ENCODE measurements at places on chromosomes 2 and 18.

- DNase-seq, result no peak
Measured at GRCh38 chr18:616380-616995, 19.7 kb downstream of the CLUL1 start.

DNA sequence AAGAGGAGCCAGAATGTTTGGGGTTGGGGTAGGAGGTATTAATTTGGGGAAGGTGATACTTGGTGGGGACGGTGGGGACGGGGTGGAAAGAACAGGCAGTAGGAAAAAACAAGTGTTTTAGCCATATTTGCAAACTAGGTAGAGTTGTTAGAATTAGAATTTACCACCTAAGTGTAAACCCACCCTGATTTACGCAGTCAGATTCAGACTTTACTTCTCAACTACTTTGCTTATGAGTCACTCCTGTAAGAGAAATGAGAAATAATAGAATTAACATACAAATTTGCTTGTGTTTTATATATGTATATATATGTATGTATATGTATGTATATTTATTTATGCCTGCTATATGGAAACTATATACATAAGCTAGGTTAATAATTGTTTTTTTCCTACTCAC lies 1168.2 kb upstream of the ZEB2 start:
- DNase-seq, result no peak

DNA sequence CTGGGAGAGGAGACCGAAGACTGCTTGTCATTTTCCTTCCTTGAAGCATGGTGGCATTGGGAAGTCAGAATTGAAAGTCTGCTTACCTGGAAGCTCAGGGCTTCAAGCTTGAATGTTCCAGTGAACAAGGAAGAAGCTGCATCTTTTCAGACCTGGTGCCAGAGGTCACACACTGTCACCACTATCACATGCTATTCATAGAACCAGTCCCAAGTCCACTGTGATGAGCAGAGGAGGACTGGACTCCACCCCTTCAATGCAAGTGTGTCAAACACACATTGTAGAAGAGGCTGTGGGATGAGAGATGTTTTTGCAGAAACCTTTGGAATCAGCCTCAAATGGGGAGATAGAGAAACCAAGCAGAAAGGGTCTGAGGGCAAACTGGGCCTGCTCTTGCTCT lies 81.4 kb downstream of the LYPD1 start:
- no peak for DNase-seq

- DNase-seq, result no peak
Measured at GRCh38 chr2:203804764-203805485, 62.6 kb upstream of the CTLA4 start.

DNA sequence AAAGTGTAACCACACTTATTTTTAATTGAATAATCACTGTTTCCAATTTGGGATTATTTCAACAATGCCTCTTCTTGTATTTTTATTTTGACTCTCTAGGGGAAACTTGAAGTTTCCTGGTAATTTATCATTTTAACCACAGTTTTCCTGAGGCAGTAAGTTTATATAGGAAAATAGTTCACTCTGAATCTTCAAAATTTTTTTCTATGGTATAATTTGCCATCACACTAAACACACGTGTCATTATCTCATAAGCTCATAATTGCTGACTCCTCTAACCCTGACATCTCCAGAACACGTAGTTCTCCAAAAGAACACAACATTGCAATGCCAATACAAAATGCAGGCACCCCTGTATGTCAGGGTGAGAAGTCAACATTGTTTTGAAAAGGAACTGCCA lies 102.2 kb upstream of the FZD7 start:
- no peak for DNase-seq

DNA sequence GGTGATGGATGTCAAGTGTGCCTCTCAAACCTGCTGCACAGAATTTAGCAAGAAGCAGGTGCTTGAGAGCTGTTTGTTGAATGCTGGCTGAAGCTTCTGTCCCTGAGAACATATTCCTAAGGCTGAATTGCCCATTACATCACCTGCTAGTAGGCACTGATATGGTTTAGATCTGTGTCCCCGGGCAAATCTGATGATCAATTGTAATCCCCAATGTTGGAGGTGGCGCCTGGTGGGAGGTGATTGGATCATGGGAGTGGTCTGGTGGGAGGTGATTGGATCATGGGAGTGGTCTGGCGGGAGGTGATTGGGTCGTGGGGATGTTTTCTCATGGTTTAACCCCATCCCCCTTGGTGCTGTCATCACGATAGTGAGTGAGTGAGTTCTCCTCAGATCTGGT lies 128.0 kb downstream of the HRH4 start:
- DNase-seq, result no peak

DNA sequence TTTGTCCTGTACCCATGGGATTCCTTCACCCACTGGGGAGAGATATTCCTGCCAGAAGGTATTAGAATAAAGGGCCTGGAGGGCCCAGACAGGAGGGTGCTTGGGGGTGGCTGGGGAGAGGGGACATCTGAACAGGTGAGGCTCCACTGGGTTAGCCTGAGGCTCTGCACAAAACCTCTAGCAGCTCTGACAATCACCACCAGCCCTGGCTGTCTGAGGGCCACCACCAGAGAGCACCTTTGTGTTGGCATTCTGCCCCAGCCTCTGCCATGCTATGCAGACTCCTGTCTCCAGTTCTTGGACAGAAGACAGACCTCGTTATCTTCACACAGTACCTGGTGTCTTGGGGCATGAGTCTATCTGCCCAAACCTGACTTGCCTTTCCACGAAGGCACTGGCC lies 25.3 kb downstream of the SLC16A14 start:
- DNase-seq, result no peak

- DNase-seq, result no peak
Measured at GRCh38 chr2:100213595-100213994, 71.2 kb upstream of the AFF3 start.

DNA sequence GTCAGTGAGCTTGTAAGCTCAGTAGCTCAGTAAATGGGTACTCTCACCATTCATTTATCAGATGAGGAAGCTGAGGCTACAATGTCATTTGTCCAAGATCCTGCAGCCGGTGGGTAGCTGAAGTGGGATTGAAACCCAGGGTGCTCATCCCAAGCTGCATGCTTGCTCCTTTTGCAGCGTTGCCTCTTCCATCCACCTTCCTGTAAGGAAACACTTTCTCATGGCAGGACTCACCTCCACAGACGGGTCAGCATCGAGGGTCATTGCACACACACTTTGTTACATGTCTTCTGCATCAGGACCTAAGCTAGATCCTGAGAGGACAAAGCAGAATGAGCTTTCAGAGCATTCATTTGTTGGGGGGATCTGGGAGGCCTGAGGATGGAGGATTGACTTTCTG lies 60.7 kb downstream of the ACOXL start:
- no peak for DNase-seq

DNA sequence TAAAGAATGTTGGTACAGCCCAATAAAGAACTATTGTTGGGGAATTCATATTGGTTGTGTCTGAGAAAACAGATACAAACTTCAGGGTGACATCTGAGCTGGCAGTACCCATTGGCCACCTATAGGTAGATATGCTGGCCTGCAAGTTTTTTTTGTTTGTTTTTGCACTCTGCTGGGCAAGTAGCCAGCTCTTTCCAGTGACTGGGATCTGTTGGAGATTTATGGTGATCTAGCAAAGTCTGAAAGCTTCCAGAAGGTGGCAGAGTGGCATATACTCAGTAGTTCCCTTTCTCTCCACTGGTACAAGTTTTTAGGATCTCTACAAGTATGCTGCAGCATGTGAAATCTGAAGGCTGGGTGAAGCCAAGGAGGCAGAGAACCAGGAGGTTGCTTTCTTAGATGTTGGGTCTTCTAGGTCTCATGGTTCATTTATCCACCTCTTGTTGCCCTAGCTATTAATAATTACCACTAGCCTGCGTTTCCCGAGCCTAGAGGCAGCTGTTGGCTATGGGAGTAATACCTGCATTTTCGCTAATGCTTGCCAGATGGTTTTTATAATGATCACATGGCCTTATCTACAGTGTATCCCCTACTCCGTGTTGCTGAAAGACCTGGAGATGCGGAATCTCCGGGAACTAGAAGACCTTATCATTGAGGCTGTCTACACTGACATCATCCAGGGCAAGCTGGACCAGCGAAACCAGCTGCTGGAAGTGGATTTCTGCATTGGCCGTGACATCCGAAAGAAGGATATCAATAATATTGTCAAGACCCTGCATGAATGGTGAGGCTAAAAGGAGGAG lies 9.5 kb downstream of the COPS7B start:
- DNase-seq, result no peak

- no peak for DNase-seq
Measured at GRCh38 chr2:226220511-226220910, 579.1 kb downstream of the IRS1 start.

DNA sequence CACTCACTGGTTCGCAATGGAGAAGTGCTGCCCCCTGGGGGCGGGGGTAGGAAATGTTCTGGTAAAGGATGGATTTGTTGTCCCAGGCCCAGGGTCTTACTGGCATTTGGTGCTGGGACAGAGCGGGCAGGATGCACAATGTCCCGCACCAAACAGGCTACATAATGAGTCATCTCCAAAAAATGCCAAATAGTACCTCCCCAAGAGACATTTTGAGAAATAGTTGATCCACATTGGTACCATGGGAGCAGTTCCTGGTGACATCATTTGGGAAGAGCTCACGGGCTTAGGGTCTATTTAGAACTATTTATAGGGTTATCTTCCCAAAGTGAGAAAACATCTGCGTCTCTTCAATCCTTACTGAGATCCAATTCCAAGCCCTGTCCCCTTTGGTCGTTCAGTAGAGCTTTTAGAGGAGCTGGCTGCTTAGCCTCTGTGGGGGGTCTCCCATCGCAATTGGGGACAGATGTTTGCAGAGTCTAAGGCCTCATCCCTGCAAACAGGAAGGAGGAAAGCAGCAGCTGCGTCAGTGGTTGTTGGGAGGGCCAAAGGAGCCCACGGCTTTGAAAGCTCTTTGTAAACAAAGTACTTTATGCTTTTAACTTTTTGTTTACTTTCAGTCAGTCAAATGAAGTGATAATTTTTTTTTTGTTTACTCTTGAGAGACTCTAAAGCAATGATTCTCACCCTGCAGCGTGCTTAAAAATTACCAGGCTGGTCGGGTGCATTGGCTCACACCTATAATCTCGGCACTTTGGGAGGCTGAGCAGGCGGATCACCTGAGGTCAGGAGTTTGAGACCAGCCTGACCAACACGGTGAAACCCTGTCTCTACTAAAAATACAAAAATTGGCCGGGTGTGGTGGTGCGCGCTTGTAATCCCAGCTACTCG lies 49.3 kb downstream of the GREB1 start:
- peak; percentile 89 for DNase-seq

DNA sequence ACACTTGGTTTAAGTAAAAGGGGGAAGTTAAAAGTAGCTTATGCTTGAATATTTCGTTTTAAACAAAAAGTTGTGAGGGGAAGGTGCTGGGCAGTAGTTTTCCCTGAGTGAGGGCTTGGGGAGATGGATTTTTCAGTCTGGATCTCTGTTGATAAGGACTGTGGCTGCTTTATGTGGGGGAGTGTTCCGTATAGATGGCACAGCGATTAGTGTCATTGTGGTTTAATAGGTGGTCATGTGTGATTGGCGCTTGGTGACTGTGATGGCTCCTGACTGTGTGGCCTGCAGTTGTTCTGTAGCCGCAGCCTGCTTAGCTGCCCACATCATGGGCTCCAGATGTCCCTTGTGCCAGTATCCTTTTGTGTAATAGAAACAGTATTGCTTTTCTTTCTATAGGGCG lies 156.2 kb downstream of the WDSUB1 start:
- no peak for DNase-seq

DNA sequence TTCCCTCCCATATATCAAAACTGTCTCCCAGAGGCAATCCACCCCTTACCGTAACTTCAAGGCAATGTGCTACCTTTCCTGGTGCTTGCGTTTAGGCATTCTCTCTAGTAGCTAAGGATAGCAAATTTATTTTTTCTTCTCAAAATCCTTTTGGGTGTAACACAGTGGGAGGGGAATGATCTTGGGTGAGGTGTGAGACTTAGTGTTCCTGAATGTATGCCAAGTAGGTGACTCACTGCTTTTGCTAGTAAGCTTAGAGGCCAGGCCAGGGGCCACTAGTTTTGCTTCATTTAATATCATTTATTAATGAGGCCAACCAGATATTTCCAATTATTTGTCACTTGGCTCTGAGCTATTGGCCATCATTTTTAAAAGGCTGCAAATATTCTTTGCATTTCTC lies 135.5 kb downstream of the NAPG start:
- no peak for DNase-seq

DNA sequence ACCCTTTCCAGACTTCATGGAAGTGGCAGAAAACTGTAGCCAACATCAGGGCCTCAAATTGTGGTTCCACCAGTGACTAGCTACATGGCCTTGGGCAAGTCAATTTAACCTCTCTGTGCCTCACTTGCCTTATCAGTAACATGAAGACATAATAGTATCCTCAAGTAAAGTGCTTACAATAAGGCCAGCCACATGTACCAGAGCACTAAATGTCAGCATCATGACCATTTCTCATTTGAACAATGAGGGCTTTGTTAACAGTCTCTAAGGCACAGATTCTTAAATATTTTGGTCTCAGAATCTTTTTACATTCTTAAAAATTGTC lies 5.8 kb upstream of the KCMF1 start:
- no peak for DNase-seq

DNA sequence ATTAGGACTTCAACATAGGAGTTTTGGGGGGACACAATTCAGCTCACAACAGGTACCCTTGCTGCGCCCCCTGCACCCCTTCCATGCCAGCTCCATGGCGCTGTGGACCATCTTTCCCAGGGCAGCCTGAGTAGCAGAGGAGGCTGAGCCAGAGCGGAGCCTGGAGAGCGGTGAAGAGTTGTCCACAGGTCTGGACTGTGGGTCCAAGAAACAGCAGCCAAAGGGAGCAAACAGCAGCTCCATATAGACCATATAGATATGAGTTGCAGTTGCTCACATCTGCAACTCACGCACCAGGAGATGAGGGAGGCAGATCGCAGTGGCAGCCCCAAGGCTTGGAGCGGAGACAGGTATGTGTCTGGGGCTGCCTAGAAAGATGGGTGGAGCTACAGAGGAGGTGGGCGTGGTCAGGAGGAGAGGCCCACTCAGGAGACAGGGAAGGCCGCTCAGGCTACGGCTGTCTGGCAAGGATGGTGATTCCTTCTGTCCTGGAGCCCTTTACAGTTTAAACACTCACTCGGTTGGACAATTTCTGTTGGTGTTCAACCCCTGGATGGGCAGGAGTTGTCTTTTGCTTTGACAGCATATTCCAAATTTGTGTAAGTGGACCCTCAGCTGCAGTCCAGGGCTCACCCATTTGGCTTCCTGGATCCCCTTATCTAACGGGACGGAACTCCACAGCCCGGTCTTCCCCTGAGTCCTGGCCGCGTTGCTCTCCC lies 155.1 kb downstream of the LPIN1 start:
- DNase-seq, result no peak

- no peak for DNase-seq
Measured at GRCh38 chr18:49251451-49251850, 209.0 kb downstream of the DYM start.
